ENCODE measurements at places on chromosomes 5 and 9. TPM values are rescaled to one million over a fixed set of nuclear protein-coding genes. Genes with fewer than 3 reads are reported as not detected.

DNA sequence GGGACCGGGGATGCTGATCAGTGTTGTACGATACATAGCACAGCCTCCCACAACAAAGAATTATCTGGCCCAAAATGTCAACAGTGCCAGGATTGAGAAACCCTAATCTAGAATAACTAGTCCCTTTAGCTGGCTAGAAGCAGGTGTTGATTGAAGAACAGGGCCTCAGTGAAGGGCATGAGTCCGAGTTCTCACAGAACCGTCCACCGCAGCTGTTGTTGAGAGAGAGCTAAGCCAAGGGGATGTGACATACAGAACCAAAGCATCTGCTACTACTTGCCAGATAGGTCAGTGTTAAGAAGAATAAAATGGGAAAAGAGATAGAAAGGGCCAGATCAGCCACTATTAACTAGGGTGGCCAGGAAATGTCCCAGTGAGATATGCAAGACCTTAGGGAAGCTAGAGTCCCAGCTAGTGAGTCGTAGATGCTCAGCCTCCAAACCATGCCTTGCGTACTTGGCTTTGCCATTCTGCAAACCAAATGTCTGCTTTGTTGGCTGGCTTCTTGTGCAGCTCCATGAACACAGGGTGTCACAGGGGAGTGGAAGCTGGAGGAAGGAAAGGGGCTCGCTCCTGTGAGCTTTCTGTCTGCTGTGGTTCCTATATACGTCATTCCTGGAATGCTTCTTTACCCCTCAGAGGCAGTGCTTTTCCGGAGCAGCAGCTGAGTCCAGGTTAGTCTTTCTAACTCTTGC is 68.9 kb downstream of the FBXO38 start:
- H3K27me3 ChIP-seq: peaks cover 5% of the 10 kb centered on the region
- H3K36me3 ChIP-seq: no peaks in the 10 kb centered on the region
- no peak overlapping the region for H3K4me3 ChIP-seq
- DNase-seq: no peak

DNA sequence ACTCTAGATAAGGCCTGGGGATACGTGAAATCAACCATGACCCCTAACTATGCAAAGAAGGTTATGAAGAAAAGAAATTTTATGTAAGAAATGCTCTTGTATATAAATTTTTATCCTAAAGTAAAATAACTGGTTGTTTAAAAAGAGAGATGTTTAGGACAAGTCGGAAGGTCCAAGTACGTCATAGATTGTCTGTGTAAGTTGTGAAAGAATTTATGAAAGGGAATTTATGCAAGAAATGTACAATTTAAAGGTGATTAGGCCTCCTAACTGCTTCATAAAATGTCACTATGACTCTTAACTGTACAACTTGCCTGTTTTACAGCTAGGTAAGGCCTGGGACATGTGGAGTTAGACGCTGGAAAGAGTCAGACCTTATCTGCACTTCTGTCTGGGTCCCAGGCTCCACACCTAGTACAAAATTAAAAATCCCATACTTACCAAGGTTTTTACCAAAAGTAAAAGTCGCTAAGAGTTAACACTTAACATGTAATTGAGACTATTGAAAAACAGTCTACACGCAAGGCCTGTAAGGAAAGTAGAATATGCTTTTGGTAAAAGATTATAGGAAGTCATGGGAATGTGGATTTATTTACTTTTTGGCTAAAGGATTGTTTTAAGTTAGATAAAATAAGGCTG is 77.4 kb downstream of the KIAA0825 start:
- no peak overlapping the region for H3K4me3 ChIP-seq
- no peak for DNase-seq
- H3K36me3 ChIP-seq: peaks cover 13% of the 10 kb centered on the region
- H3K4me1 ChIP-seq: no peaks in the 10 kb centered on the region
- no peaks in the 10 kb centered on the region for H3K27me3 ChIP-seq

- no peak overlapping the region for H3K4me3 ChIP-seq
- H3K36me3 ChIP-seq: no peaks in the 10 kb centered on the region
- H3K27me3 ChIP-seq: no peaks in the 10 kb centered on the region
- no peak for DNase-seq
These were observed 831.5 kb downstream of the MAT2B start for GRCh38 chr5:164336906-164337305.

- H3K4me3 ChIP-seq: peak overlapping the region; percentile 75
- H3K27me3 ChIP-seq: no peaks in the 10 kb centered on the region
- H3K36me3 ChIP-seq: peaks cover 12% of the 10 kb centered on the region
- peak overlapping the region; percentile 94 for H3K27ac ChIP-seq
- H3K4me1 ChIP-seq: peaks cover 46% of the 10 kb centered on the region
These were observed 120.2 kb upstream of the GRHPR start for GRCh38 chr9:37302277-37302676.

GRCh38 chr9:137924761-137925369 is 47.3 kb downstream of the CACNA1B start:
- DNase-seq: no peak
- no peaks in the 10 kb centered on the region for H3K4me1 ChIP-seq
- no peaks in the 10 kb centered on the region for H3K36me3 ChIP-seq
- H3K27ac ChIP-seq: no peak overlapping the region
- no peak overlapping the region for H3K4me3 ChIP-seq

- H3K36me3 ChIP-seq: peaks cover 14% of the 10 kb centered on the region
- H3K27ac ChIP-seq: peak overlapping the region; percentile 82
- DNase-seq: peak; percentile 36
- no peak overlapping the region for H3K4me3 ChIP-seq
- H3K27me3 ChIP-seq: no peaks in the 10 kb centered on the region
- H3K4me1 ChIP-seq: peaks cover 22% of the 10 kb centered on the region
These were observed 113.3 kb downstream of the MTREX start for GRCh38 chr5:55421074-55421529.

DNA sequence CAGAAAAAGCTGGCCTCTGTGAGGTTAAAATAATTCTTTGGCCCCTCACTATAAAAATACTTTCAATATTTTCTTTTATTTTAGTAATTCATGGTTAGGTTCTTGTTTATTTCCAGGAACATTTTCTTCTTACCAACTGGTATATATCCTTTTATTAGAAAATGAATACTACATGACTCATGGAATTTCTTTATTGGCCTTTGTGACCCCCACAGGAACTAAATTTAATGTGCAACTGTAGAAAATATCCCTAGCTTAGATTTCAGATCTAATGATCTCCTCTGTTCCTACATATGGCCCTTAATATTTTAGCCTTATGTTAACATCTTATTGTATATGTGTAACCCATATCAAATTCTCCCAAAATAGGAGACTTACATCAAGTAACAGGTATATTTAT is 429.9 kb downstream of the NR2F1-AS1 start:
- no peak overlapping the region for H3K4me3 ChIP-seq
- no peak for DNase-seq
- H3K4me1 ChIP-seq: no peaks in the 10 kb centered on the region
- H3K27me3 ChIP-seq: no peaks in the 10 kb centered on the region

- no peak overlapping the region for H3K4me3 ChIP-seq
- DNase-seq: no peak
- peaks cover 42% of the 10 kb centered on the region for H3K27me3 ChIP-seq
- H3K27ac ChIP-seq: no peak overlapping the region
These were observed 217.2 kb upstream of the DAPK1 start for GRCh38 chr9:87280421-87280820.

DNA sequence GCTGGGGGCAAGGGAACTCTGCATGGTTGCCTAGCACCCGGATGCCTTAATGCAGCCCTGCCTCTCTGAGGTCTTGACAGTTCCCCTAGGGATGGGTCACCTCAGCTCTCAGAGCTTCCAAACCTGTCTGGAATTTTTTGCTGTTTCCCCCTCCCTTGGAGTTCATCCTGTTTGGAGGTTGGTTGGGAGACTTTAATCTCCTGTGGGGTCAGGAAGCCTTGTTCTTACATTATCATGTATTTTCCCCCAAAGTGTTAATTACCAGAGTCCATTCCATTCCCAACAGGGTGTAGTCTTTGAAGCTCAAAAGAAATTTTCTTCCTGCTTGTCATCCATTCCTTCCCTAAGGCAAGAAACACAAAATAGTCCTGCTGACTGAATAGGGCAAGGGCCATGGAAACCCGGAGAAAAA is 150.3 kb upstream of the SPRY4 start:
- peaks cover 7% of the 10 kb centered on the region for H3K36me3 ChIP-seq
- H3K4me3 ChIP-seq: no peak overlapping the region
- H3K27me3 ChIP-seq: peaks cover 7% of the 10 kb centered on the region
- DNase-seq: no peak
- H3K4me1 ChIP-seq: peaks cover 25% of the 10 kb centered on the region
- peak overlapping the region; percentile 39 for H3K27ac ChIP-seq

DNA sequence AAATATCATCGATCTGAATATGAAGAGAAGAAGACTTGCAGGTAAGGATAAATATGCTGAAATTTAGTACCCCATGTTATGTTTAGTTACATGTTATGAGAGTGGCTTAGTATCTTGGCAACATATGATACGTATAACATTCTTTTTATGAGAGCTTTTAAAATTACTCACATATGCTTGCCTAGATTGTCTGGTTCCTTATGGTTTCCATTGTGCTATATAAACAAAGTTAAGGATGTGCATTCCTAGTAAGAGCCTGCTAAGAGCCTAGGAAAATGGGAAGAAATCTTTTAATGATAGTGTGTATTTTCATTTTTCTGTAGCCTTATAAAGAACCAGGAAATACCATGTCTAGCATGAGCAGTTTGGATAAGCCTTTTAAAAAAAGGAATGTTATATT is 112.0 kb upstream of the KCNN2 start:
- no peak overlapping the region for H3K4me3 ChIP-seq
- H3K27me3 ChIP-seq: no peaks in the 10 kb centered on the region
- no peak overlapping the region for H3K27ac ChIP-seq
- H3K36me3 ChIP-seq: no peaks in the 10 kb centered on the region
- no peaks in the 10 kb centered on the region for H3K4me1 ChIP-seq

DNA sequence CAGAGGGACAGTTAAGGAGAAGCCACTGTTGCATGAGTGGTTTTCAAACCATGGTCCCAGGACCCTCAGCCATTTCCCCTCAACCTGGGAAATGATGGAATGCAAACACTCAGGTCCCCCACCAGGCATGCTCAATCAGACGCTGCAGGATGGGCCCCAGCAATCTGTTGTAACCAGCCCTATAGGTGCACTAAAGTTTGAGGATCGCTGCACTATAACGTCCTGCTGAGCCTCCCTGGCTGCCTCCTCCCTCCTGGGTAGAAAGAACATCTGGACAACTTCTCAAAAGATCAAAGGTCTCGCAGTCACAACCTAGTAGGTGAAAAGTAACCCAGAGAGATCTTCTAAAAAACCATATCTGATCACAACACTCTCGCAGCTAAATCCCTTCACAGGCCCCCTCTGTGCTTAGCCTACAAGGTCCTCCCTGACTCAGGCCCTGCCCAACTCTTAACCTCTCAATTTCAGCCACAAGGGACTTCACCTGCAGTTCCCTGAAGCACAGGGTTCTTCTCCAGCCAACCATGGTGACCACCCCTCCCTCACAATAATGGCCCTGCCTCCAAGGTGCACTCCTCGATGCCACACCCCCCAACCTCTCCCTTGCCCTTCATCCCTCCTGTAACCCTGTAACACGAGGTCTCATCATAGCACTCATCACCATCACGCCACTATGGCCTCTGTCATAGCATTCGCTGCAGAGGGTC is 3.5 kb downstream of the SHB start:
- DNase-seq: no peak
- peak overlapping the region; percentile 50 for H3K4me3 ChIP-seq

DNA sequence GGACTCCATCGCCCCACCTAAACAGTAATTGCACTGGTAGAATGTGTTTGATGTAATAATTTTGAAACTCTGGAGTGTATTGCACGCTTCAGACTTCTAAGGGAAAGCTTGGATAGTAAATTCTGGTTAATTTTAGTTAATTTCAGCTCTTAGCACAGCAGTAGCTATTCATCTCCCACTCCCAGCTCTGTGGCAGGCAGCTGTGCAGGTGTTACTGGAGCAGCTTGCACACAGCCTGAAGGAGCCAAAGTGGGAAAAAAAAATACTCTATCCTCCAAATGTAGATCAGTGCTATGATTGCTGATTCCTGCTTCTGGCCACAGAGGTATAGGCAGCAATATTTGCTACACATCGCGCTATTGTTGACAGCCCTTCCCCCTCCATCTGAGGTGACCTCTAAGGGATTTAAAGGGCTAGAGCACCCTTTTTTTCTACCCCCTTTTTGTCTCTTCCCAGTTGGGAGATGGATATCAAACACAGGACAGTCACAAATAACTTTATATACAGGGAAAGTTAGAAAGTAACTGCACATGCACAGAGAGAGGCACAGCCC is 97.4 kb downstream of the KCTD16 start:
- H3K27ac ChIP-seq: no peak overlapping the region
- no peak for DNase-seq
- H3K36me3 ChIP-seq: no peaks in the 10 kb centered on the region
- peaks cover 19% of the 10 kb centered on the region for H3K27me3 ChIP-seq
- no peaks in the 10 kb centered on the region for H3K4me1 ChIP-seq

DNA sequence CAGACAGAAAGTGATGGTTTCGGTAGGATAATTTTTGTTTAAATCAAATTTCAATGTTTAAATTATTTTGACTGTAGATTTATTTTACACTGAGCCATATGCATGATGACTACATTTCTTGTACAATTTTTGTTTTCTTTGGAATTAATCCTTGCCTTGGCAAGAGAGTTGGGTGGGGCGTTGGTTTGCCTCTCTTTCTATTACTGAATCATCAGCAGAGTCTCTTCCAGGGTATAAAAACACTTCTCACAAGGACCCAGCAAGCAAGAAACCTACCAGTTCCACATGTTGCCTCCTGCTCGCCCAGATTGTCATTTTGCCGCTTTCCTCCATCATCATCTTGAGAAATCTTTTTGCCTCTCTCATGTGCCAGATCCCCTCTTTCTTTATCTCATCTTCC is 455.0 kb upstream of the DMAC1 start:
- H3K4me1 ChIP-seq: no peaks in the 10 kb centered on the region
- no peak overlapping the region for H3K4me3 ChIP-seq
- H3K36me3 ChIP-seq: no peaks in the 10 kb centered on the region
- H3K27ac ChIP-seq: no peak overlapping the region
- peaks cover 12% of the 10 kb centered on the region for H3K27me3 ChIP-seq
- DNase-seq: no peak

GRCh38 chr5:11415751-11416150 is 488.5 kb downstream of the CTNND2 start:
- no peaks in the 10 kb centered on the region for H3K27me3 ChIP-seq
- no peaks in the 10 kb centered on the region for H3K4me1 ChIP-seq
- no peaks in the 10 kb centered on the region for H3K36me3 ChIP-seq
- DNase-seq: no peak
- no peak overlapping the region for H3K4me3 ChIP-seq
- no peak overlapping the region for H3K27ac ChIP-seq

- no peaks in the 10 kb centered on the region for H3K4me1 ChIP-seq
- H3K4me3 ChIP-seq: no peak overlapping the region
- DNase-seq: no peak
- peaks cover 45% of the 10 kb centered on the region for H3K27me3 ChIP-seq
- H3K27ac ChIP-seq: no peak overlapping the region
These were observed 75.4 kb upstream of the SHB start for GRCh38 chr9:38144421-38144820.

CARD9 gene
- 1.2 TPM for total RNA-seq

PKD2L2 gene
- total RNA-seq: 0.74 TPM

AK8 gene
- total RNA-seq: 0.63 TPM

SPIN1 gene
- total RNA-seq: 27.8 TPM

All from activated T-cell treated with anti-CD3 and anti-CD28 coated beads, Interleukin-2, amount 50 U/mL, for 72 hours (primary cell).